CD4-positive, CD25-positive, alpha-beta regulatory T cell (primary cell): ENCODE measurements at places on chromosomes 12 and 14.

GRCh38 chr14:102994689-102995088, 62.7 kb downstream of the CDC42BPB start:
- DNase-seq, result no peak

GRCh38 chr12:93763746-93764147, 86.6 kb downstream of the CRADD start:
- DNase-seq, result no peak

DNA sequence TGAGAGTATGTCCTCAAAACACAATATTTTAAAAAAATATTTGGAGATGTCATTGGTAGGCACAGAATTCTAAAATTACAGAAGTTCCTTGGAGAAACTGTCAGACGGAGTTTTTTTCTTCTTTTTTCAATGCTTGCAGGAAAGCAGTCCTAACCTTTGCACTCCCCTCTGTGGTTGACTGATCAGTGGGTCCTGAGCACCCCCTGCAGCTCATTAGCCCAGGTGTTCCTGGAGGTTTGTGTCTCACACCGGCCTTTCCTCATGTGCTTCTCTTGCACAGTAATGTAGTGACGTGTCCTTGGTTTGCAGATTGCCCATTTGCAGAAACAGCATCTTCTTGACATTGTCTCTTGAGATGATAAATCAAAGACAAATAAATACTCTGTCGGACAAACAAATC, 513.0 kb downstream of the TMEM121 start:
- peak; percentile 38 for DNase-seq

- no peak for DNase-seq
Observed at GRCh38 chr14:99716850-99717681, 33.0 kb downstream of the CYP46A1 start.

DNA sequence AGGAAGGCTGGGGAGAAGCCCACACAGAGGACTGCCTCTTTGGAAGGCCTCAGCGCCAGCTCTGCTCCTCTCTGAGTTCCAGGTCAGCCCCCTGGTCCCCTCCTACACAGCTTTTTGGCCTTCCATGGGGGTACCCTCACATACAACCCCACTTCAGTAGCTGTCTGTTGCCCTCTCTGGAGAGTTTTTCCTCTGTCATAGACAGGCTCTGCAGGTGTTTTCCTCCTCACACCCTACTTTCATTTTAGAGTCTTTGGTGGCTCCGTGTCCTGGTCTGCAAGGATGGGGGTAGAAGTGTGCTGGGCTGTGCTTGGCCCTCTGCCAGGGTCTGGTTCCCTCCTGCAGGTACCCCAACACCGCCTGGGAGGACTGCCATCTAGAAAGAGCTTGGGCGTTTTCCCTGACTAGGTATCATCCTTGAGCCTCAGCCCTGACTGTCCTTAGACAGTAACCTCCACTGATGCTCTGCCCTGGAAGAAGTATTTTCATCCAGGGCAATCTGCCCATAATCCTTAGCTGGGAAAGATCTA, 15.1 kb downstream of the ZDHHC22 start:
- no peak for DNase-seq

GRCh38 chr12:41634091-41634490, 446.0 kb downstream of the PDZRN4 start:
- no peak for DNase-seq

- DNase-seq, result no peak
Observed at GRCh38 chr14:49199159-49199558, 387.0 kb downstream of the RPS29 start.

DNA sequence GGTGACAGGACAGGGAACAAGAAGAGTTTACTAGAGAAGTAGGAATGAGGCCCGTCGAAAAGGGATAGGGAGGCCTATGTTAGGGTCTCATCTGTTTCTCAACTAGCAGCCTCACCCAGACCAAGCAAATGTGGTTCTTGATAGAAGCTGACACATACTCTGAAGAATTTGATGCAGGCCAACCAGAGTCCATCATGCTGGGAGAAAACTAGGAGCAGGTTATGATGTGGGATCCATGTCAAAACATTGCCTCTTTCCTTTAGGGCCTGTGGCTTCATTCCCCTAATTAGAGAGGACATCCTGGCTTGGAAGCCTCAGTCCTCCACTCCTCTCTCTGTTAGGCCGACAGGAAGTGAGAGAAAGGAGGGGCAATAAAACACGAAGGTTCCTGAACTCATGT, 122.8 kb downstream of the NTF3 start:
- no peak for DNase-seq

GRCh38 chr14:103296007-103296406, 38.0 kb upstream of the EIF5 start:
- no peak for DNase-seq
